ENCODE measurements at places on chromosomes 7 and 10.

DNA sequence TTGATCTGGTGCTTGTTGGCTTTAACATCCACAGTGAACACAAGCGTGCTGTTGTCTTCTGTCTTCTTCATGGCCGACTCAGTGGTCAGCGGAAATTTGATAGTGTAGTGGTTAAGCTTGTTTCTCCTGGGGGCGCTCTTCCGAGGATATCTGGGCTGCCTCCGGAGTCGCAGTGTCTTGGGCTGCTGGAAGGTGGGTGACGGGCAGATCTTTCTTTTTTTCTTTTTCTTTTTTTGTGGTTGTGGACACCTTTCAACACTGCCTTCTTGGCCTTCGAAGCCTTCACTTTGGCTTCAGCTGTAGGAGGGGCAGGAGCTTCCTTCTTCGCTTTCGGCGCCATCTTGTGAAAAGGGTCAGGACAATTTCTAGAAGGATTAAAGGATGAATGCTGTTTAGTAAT is 23.8 kb upstream of the RPA3 start:
- no peak overlapping the region for H3K4me3 ChIP-seq
- H3K27ac ChIP-seq = no peak overlapping the region
- DNase-seq = no peak

DNA sequence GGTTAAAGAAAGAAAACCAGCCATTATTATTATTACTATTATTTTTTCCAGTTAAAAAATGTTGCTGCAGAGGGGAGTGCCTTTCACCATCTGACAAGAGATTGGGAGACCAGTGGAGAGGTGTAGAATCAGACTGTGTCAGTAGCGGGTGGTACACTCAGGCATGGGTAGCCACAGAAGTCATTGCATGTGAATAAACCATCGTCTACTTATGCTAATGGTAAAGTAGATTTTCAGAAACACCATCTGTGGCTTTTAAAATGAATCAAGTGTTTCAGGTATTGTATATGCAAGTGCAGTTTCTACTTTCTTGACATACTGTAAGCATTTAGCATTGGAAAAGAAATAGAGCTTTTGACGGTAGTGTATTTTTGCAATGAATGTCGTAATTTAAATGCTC is 131.5 kb upstream of the SP8 start:
- no peak overlapping the region for H3K27ac ChIP-seq
- H3K36me3 ChIP-seq = no peaks in the 10 kb centered on the region
- no peak for DNase-seq
- H3K27me3 ChIP-seq = no peaks in the 10 kb centered on the region
- no peak overlapping the region for H3K4me3 ChIP-seq

GRCh38 chr10:12703813-12704212 is 297.7 kb downstream of the CCDC3 start:
- DNase-seq = no peak
- H3K27me3 ChIP-seq = no peaks in the 10 kb centered on the region
- H3K4me3 ChIP-seq = no peak overlapping the region
- H3K4me1 ChIP-seq = peaks cover 43% of the 10 kb centered on the region

GRCh38 chr7:55565681-55566080 is 6.6 kb downstream of the VOPP1 start:
- H3K4me1 ChIP-seq = peaks cover 27% of the 10 kb centered on the region
- no peaks in the 10 kb centered on the region for H3K36me3 ChIP-seq
- H3K27me3 ChIP-seq = no peaks in the 10 kb centered on the region
- DNase-seq = no peak

GRCh38 chr10:94623572-94623971 is 60.0 kb upstream of the CYP2C18 start:
- no peak overlapping the region for H3K27ac ChIP-seq
- H3K27me3 ChIP-seq = no peaks in the 10 kb centered on the region
- H3K36me3 ChIP-seq = no peaks in the 10 kb centered on the region
- no peaks in the 10 kb centered on the region for H3K4me1 ChIP-seq
- no peak for DNase-seq
- H3K4me3 ChIP-seq = no peak overlapping the region

GRCh38 chr7:55770778-55771177 is 91.8 kb downstream of the SEPTIN14 start:
- no peak overlapping the region for H3K27ac ChIP-seq
- H3K36me3 ChIP-seq = no peaks in the 10 kb centered on the region
- H3K27me3 ChIP-seq = no peaks in the 10 kb centered on the region

- no peaks in the 10 kb centered on the region for H3K27me3 ChIP-seq
- H3K4me1 ChIP-seq = peaks cover 18% of the 10 kb centered on the region
- DNase-seq = no peak
- no peaks in the 10 kb centered on the region for H3K36me3 ChIP-seq
- no peak overlapping the region for H3K4me3 ChIP-seq
Observed at GRCh38 chr7:104553074-104553473, 224.7 kb downstream of the LHFPL3 start.

- no peak overlapping the region for H3K4me3 ChIP-seq
- DNase-seq = no peak
- peaks cover 24% of the 10 kb centered on the region for H3K4me1 ChIP-seq
- H3K27ac ChIP-seq = no peak overlapping the region
- H3K27me3 ChIP-seq = no peaks in the 10 kb centered on the region
Observed at GRCh38 chr7:2473496-2474180, 2.6 kb downstream of the GRIFIN start.

GRCh38 chr10:132151951-132152505 is 34.7 kb upstream of the DPYSL4 start:
- no peak overlapping the region for H3K27ac ChIP-seq
- DNase-seq = no peak
- no peak overlapping the region for H3K4me3 ChIP-seq
- H3K27me3 ChIP-seq = no peaks in the 10 kb centered on the region
- no peaks in the 10 kb centered on the region for H3K4me1 ChIP-seq
- no peaks in the 10 kb centered on the region for H3K36me3 ChIP-seq

- no peaks in the 10 kb centered on the region for H3K4me1 ChIP-seq
- H3K36me3 ChIP-seq = no peaks in the 10 kb centered on the region
- H3K27me3 ChIP-seq = no peaks in the 10 kb centered on the region
- no peak for DNase-seq
- H3K4me3 ChIP-seq = no peak overlapping the region
Observed at GRCh38 chr10:3928569-3928968, 143.6 kb upstream of the KLF6 start.

GRCh38 chr7:138656952-138657351 is 44.2 kb downstream of the SVOPL start:
- H3K4me3 ChIP-seq = no peak overlapping the region
- H3K4me1 ChIP-seq = no peaks in the 10 kb centered on the region
- H3K36me3 ChIP-seq = no peaks in the 10 kb centered on the region
- H3K27ac ChIP-seq = no peak overlapping the region

- H3K36me3 ChIP-seq = no peaks in the 10 kb centered on the region
- H3K27me3 ChIP-seq = no peaks in the 10 kb centered on the region
- H3K4me1 ChIP-seq = no peaks in the 10 kb centered on the region
- H3K27ac ChIP-seq = no peak overlapping the region
- no peak for DNase-seq
Observed at GRCh38 chr7:80643336-80643915, 5.0 kb downstream of the CD36 start.

DNA sequence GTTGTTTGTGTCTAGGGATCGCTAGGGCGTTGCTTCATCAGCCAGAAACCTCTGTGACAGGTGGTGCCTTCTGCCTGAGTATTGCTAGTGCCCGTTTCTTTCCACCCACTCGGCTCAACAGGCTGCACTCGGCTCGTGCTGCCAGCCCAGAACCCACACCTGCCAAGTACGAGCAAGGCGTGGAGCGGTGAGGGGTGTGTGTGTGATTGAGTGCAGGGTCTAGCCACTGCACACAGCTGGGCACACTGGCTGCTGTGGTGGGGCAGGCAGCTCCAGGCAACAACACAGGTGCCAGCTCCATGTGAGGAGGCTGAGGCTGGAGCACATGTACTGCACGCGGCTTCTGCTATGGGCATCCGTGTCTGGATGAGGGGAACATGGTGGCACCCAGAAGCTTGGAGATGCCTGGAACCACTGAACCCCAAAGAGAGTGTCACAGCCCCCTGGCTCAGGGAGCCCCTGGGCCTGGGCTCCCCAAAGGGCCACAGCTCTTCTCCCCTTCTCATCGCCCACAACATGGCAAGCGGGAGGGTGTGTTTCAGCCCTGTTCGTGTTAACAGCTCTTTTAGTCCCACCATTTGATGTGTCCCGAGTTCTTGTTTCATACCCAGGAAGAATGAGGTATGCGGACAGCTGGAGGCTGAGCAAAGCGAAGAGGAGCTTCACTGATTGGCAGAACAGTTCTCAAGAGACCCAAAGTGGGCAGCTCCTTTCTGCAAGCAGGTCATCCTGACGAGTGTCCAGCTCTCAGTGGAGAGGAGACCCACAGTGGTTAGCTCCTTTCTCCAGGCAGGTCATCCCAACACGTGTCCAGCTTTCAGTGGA is 78.1 kb downstream of the HDAC9 start:
- no peak for DNase-seq
- no peak overlapping the region for H3K4me3 ChIP-seq
- H3K27ac ChIP-seq = no peak overlapping the region
- H3K27me3 ChIP-seq = no peaks in the 10 kb centered on the region
